PC-3 (cell line): ENCODE measurements at places on chromosomes 1 and 21. TPM values are rescaled to one million over a fixed set of nuclear protein-coding genes. Genes with fewer than 3 reads are reported as not detected.
A peak's percentile ranks its signal among the peaks of the same experiment; 100 is the strongest.

DNA sequence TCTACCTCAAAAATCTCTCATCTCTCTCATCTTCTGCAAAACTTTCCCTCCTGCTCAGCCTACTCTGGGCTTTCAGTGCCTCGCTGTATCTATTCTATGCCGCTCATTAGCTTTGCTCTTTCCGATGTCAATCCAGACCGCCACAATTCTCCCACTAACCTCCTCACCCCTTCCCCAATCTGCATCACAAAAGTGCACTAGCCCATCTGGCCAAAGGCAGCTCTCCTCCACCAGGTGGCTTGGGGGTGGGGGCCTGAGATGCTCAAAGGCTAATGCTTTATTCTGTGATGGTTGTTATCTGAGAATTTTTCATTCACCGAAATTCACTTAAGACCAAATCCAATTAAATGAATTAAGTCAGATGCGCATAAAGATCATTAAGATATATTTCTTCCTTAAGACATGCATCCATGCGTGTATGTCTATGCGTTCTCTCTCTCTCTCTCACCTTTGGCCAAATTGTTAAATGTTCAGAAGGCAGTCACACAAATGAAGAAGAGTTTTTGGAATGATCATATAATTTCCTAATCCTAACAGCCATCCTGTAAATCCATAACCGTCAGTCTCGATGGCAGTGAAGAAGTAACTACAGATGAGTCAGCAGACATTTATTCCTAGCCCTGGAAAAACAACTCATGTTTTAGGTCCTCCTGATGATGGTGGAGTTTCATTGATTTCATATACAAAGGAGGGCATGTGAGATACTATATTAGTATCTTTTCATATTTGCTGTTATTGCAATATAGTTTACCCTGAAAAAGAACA, 111.3 kb downstream of the C1orf21 start:
- no peak for DNase-seq

DNA sequence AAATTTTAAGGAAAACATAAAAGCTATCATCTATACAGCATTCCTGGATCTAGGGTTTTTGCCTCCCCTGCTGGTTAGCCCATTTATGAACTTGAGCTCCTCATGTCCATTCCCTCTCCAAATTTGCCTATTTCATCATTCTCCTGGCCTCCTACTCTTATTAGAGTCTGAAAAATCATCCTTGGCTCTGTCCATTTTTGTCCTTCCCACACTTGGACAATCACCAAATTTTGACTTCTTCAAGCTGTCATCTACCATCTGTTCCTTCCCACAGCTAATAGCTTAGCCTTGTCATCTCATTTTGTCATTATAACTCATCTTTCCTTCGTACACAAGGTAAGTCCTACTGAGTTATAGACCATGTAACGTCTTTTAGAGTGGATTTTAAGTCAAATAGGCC, 2.2 kb upstream of the HENMT1 start:
- no peak for DNase-seq

Gene TNFSF4
- 0.17 and 0.18 TPM in 2 replicates for total RNA-seq

- DNase-seq, result peak; percentile 81
These were observed 16.0 kb downstream of the ADSS2 start for GRCh38 chr1:244435562-244436205.

Gene PRAMEF26
- total RNA-seq, result not detected in 2 replicates

DNA sequence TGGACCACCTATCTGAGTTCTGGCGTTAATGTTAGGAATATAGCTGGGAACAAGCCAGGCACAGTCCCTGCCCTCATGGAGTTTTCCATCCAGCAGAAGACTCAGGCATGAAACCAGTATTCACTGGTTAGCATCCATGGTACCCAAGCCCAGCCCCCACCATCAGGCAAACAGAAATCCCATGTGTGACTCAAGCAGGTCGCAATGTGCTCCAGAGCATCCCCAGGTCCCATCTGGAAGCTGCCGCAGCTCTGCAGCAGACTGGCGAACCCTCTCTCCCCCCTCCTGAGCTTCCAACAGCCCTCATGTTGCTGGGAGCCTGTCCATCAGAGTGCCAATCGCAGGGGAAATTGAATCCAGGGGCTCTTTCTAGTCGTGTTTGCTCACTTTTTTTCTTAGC, 174.2 kb downstream of the RRAGC start:
- DNase-seq, result no peak

Gene TFF3
- total RNA-seq, result 2.8 and 9.1 TPM in 2 replicates

DNA sequence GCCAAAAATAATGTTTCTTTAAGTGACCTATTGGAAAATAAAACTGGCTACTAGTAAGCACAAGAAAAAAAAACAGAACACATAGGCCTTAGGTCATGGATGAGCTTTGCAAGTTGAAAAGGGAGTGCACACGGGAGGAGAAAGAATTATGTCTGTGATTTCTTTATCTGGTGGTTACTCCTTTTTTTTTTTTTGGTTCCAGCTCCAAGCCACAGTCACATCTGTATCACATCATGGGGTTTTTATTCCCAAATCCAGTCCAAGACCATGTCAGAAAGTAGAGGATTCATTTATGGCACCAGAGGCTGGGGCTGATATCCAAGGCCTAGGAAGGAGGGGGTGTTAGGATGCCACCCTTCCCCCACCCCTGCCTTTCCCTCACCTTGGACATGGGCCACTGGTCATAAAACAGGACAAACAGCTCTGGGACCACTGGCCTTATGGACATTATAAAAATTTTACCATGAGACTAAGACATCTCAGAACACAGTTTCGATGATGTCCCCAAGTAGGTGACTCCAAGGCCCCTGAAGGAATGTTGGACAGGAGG, 10.3 kb upstream of the HEYL start:
- no peak for DNase-seq

Gene SLAMF8
- not detected in 2 replicates for total RNA-seq
